ENCODE measurements at places on chromosomes 5 and 9.

DNA sequence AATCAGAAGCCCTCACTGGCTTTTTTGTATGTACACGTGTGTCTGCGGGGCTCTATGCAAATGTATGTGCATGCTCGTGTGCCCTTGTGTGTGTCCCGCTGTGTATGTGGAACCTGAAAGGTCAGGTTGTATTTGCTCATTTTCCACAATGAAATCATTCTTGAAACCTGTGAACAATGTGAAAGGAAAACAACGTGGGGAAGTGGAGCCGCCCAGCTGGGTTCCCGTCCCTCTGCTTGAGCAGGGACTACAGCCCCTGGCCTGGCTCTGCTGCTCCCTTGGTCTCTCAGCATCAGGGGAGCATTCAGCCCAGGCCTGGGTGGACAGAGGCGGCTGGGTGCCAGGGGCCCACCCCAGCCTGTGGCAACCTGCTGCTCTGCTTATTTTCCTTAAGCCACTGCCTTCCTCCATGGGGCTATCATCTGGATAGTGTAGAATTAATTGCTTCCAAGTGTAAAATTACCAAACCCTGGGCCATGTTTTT is 3.0 kb downstream of the ECSCR start:
- no peak for DNase-seq

DNA sequence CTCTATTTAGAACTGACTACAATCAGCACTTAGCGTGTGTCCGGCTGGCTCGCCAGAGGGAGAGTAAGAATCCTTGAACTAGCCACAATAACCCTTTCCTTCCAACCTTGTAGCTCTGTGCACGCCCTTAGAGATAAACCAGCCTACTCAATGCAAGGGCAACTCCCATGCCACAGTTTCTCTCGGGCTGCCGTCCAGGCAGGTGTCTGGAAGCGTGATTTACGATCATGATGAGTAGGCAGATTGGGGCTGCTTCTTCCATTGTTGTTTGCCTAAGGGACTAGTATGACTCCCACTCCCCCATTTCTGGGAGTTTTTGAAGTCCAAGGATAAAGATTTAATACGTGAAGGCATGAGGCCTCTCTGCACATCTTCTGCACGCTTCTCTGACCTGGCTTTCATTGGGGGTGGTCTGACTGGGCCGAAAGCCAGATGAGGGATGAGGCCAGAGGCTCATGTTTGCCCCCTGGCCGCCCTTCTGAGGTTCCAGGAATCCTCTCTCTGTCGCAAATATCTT is 134.0 kb upstream of the MYO10 start:
- no peak for DNase-seq

- DNase-seq: no peak
Measured at GRCh38 chr5:5705010-5705409, 282.5 kb downstream of the ICE1 start.

DNA sequence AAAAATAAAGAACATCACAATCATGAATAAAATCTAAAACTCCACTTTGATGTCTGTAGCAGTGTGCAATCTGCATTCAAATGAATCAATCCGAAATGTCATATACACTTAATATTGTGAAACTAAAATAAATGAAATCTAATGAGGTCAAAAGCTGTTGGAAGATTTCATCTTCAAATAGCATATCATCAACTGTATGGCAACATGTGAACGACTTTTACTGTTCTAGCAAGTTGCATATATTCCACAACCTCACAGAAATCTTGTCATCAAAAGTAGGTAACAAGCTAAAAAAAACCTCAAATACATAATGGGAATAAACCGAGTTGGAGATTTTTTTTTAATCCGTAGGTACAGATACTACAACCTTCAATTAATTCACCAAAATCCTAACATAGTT is 1.2 kb downstream of the PTBP3 start:
- DNase-seq: no peak

DNA sequence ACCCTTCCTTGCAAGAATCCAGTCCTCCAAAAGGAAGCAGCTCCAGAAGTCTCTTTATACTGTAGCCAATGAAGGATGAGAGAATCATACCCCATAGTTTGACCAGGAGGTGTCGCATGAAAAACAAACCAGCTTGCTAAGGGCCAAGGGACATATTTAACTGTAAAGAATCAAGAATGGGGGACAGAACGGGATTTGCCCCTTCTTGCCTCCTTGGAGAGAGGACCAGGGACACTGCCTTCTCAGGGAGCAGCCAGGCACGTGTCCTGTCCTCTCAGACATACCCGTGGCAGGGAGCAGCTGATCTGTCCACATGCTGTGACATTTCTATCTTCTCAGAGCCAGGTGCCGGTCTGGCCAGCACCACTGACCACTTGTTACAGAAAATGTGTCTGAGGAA is 11.7 kb downstream of the PRUNE2 start:
- DNase-seq: no peak

GRCh38 chr5:53503562-53504218 is 23.3 kb downstream of the FST start:
- no peak for DNase-seq

GRCh38 chr9:87180841-87181240 is 233.5 kb upstream of the GAS1 start:
- DNase-seq: no peak

DNA sequence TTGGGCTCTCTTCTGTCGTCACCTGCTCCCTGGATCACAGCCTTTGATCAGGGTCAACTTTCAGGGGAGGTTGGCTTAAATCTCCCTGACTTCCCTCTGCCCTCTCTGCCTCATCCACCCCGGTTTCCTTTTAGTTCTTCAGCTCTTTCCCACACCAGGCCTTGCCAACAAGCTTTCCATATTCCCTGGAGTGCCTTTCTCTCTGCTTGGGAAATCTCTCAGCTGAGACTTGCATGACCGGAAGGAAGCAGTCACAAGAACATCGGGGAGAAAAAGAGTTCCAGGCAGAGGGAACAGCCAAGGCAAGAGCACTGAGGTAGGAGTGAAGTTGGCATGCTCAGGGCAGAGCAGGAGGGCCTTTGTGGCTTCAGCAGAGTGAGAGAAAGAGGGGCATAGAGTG is 88.4 kb upstream of the HSPA9 start:
- DNase-seq: no peak

GRCh38 chr5:54344653-54345052 is 34.3 kb upstream of the ARL15 start:
- DNase-seq: no peak

DNA sequence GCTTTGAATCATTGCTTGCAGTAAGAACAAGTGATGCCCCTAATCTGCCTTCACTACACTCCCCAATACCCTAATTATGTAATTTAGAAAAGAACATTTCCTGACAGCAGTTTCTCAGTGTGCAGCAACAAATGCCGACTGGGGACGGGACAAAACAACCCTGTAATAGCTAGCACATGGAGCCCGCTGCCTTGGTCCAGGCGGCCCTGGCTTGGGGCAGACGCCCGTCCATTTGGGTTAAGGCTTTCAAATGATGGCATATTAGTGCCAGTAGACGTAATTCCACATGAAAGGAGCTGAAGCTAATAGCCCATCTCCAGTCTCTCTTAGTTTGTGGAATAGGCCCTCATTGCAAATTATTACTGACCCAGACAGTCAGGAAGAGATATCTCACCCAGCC is 150.6 kb upstream of the PITX1 start:
- DNase-seq: no peak

- no peak for DNase-seq
Measured at GRCh38 chr5:98064118-98064685, 709.3 kb upstream of the RGMB start.

DNA sequence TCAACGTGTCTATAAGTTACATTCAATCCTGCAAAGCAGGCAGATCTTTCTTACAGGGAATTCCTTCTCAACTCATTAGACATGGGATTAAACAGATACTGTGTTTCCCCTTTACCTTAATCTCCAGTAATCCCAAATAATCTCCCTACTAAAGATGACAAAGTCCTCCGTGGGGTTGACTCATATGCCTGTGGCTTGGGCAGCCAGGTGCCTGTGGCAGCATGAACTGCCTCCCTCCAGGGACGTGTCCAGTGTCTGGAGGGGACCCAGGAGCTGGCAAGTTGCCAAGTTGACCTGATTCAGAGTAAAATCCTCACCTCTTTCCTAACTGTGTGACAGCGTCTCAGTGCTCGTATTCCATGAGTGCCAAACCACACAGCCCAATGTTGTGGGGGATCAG is 94.6 kb upstream of the PTCH1 start:
- no peak for DNase-seq

- DNase-seq: no peak
Measured at GRCh38 chr5:172805736-172806255, 28.3 kb upstream of the ERGIC1 start.

GRCh38 chr9:91923145-91923544 is 26.9 kb downstream of the ROR2 start:
- DNase-seq: no peak

DNA sequence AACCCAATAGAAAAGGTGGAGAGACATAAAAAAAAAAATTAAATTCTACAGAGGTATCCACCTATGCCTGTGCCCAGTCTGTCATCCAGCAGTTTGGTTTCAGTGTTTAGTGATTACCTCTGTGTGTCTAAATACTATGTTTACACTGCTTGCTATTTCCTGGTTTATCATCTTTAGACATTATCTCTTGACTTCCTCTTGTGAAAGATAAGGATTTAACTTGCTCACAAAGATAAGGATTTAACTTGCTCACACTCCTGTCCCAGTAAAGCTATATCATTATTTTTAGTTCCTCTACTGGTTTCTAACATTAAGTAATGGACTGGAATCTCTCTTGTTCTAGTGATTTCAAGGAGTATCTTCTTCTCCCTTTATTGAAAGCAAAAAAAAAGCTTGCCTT is 53.9 kb upstream of the ZFR start:
- DNase-seq: no peak

GRCh38 chr9:131587331-131587730 is 42.0 kb downstream of the PRRT1B start:
- DNase-seq: no peak

DNA sequence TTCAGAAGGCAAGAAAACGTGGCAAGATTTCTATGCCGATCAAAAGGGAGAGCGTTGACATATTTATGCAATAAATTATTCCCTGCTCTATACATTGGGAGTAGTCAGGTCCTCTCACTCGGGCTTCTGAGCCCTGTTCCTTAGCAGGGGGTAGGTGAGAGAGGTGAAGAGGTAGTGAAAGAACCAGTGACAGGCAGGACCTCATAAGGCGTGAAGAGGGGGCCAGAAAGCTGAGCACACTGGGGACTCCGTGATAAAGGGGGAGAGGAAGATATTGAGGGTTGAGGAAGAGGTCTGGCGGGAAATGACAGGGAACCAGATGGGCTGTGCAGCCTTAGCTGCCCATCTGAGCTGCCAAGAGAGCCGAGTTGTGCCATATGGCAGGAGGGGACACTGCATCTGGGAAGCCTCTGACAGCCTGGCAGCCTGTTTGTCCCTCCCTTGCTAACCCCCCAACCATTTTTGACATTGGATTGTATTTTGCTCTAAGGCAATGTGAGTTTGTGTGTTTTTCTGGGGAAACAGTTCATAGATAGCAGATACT is 782 bp upstream of the CDC20B start:
- DNase-seq: no peak

DNA sequence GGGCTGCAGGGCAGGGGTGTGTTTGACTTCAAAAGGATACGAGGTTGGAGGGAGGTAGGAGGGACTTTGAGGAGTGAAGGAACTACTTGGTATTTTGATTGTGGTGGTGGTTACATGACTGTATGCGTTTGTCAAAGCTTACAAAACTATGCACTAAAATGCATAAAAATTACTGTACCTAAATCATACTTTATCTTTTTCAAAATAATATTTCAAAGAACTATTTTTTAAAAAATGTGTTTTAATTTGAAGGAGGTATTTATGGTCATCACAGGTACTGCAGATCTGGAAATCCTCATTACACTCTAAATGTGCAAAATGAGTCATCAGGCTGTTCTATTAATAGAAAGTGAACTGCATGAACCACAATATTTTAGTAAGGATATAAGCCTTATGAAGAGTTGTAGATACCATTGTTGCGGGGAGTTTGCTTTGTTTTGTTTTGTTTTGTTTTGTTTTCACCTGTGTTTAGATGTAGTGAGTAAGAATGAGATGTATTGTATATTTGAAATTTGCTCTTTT is 116.9 kb downstream of the ARRDC3 start:
- DNase-seq: no peak

DNA sequence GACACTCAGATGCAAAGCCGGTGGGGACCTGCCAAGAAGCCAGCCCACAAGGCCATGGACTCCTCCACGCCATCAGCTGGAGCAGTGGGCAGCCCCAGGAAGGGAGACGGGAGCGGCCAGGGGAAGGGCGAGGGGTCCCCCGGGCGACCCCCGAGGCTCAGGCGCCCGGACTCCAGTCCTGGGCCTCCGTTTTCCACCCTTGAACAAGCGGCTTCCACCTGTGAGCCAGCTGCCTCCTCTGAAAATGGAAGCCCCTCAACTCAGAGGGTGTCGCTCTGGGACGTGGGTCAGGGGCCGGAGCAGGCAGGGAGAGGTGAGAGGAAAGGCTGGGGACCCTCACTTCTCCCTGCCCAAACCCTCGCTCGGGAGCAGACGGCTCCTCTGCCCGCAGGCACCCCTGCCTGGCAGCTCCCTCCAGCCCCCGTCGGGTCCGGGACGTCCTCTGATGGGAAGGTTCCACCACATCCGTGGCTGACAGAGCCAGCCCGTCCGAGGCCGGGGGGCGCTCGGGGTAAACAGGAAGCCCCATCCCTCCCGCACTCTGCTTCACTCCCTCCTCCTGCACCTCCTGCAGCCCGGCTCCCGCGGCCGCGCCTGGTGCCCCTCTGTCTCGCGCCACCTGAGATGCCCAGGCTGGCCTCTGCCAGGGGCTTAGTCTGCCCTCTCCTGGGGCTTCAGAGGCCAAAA is 3.7 kb upstream of the EGFL7 start:
- DNase-seq: no peak

GRCh38 chr9:126435105-126435504 is 108.5 kb downstream of the MVB12B start:
- DNase-seq: no peak

DNA sequence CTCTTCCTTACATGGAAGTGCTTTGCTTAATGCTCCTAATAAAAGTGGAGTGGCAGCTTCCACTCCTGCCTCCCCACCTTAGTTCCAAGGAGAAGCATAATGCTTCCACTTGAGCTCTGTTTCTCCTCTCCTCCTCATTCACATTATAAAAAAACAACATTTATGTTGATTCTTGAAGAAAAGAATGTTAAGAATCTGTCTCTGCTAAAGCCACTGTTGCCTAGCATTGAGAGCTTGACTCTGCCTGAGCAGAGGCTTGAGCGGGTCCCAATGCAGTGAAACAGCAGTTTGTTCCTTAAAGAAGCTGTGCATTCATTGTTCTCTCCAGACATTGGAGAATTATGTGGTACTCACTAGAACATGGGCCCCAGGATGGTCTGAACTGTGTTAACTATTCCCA is 101.5 kb upstream of the GHR start:
- DNase-seq: no peak
